CD8-positive, alpha-beta memory T cell (primary cell): ENCODE measurements at places on chromosomes 16 and 17. TPM values are rescaled to one million over a fixed set of nuclear protein-coding genes. Genes with fewer than 3 reads are reported as not detected.

Gene TERB1
- polyA plus RNA-seq, result not detected

Gene PRSS27
- not detected for polyA plus RNA-seq

Gene RPH3AL
- 3.7 TPM for polyA plus RNA-seq

Gene KRTAP4-9
- polyA plus RNA-seq, result not detected

Gene CLEC10A
- not detected for polyA plus RNA-seq

Gene HOXB3
- 0.10 TPM for polyA plus RNA-seq

GRCh38 chr16:15897834-15898254 is 9.4 kb upstream of the CEP20 start:
- H3K27me3 ChIP-seq, result no peaks in the 10 kb centered on the region
- no peak overlapping the region for H3K4me3 ChIP-seq
- no peak for DNase-seq
- H3K27ac ChIP-seq, result no peak overlapping the region

GRCh38 chr17:73508057-73508930 is 136.0 kb downstream of the SDK2 start:
- H3K36me3 ChIP-seq, result no peaks in the 10 kb centered on the region
- H3K27me3 ChIP-seq, result no peaks in the 10 kb centered on the region
- H3K4me3 ChIP-seq, result no peak overlapping the region

DNA sequence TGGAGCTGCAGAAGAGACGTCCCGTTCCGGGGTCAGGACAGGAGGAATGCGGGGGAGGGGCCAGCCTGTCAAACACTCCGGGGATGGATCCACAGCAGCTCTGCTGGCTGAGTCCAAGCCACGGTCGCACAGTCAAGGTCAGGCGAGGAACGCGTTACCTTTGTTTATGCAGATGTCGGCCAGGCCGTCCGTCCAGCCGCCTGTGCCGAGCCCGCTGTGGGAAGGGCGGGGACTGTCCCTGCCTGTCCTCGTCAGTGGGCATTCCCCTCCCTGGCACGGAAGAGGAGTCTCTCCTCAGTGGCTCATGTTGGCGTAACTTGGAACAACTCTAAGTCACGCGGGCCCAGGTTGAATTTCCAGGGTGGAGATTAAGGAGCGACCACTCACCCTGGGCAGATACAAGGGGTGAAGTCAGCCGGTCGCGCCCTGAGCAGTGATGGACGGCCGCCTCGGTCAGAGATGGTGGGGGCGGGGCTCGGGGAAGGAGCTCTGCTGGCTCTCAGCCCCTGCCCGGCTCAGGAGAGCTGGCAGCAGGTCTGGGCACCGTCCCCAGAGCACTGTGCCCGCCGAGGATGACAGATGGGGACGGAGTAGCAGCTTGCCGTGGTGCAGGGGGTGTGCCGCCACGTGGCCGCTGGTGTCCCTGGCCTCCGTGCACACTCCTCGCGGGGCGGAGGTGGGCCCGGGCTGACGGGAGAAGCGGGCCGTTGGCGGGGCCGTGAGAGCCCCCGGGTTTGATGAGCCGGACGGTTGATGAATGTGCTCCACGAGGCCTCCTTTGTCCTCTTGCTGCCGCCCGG is 7.3 kb downstream of the CACNA1H start:
- H3K27ac ChIP-seq, result no peak overlapping the region
- no peaks in the 10 kb centered on the region for H3K4me1 ChIP-seq
- no peak overlapping the region for H3K4me3 ChIP-seq
- H3K36me3 ChIP-seq, result no peaks in the 10 kb centered on the region
- DNase-seq, result no peak

GRCh38 chr17:62787366-62787765 is 20.7 kb downstream of the MARCHF10 start:
- H3K4me3 ChIP-seq, result no peak overlapping the region
- H3K36me3 ChIP-seq, result no peaks in the 10 kb centered on the region
- no peaks in the 10 kb centered on the region for H3K4me1 ChIP-seq
- no peak for DNase-seq
- no peaks in the 10 kb centered on the region for H3K27me3 ChIP-seq
- no peak overlapping the region for H3K27ac ChIP-seq

GRCh38 chr17:6313835-6314234 is 121.1 kb downstream of the AIPL1 start:
- no peaks in the 10 kb centered on the region for H3K4me1 ChIP-seq
- H3K27me3 ChIP-seq, result peaks cover 3% of the 10 kb centered on the region
- H3K4me3 ChIP-seq, result no peak overlapping the region
- H3K36me3 ChIP-seq, result no peaks in the 10 kb centered on the region
- DNase-seq, result no peak

GRCh38 chr16:53511403-53512280 is 8.6 kb upstream of the AKTIP start:
- H3K27ac ChIP-seq, result no peak overlapping the region
- no peaks in the 10 kb centered on the region for H3K27me3 ChIP-seq
- H3K4me3 ChIP-seq, result no peak overlapping the region
- H3K4me1 ChIP-seq, result peaks cover 23% of the 10 kb centered on the region
- H3K36me3 ChIP-seq, result no peaks in the 10 kb centered on the region
- DNase-seq, result no peak

GRCh38 chr17:79666111-79666510 is 55.3 kb upstream of the RBFOX3 start:
- peaks cover 5% of the 10 kb centered on the region for H3K27me3 ChIP-seq
- no peaks in the 10 kb centered on the region for H3K36me3 ChIP-seq
- H3K4me1 ChIP-seq, result no peaks in the 10 kb centered on the region
- H3K4me3 ChIP-seq, result no peak overlapping the region
- H3K27ac ChIP-seq, result no peak overlapping the region

DNA sequence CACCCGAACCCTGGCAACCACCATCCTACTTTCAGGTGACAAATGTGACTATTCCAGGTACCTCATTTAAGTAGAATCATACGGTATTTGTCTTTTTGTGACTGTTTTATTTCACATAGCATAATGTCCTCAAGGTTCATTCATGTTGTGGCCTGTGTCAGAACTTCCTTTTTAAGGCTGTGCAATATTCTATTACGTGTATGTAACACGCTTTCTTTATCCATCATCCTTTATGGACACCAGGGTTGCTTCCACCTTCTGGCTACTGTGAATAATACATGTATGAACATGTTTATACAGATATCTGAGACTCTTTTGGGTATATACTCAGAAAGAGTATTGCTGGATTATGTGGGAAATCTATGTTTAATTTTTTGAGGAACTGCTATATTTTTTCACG is 28.7 kb upstream of the RSL1D1 start:
- no peak overlapping the region for H3K27ac ChIP-seq
- peaks cover 51% of the 10 kb centered on the region for H3K36me3 ChIP-seq
- H3K4me1 ChIP-seq, result no peaks in the 10 kb centered on the region
- H3K4me3 ChIP-seq, result no peak overlapping the region
- DNase-seq, result no peak
- no peaks in the 10 kb centered on the region for H3K27me3 ChIP-seq

DNA sequence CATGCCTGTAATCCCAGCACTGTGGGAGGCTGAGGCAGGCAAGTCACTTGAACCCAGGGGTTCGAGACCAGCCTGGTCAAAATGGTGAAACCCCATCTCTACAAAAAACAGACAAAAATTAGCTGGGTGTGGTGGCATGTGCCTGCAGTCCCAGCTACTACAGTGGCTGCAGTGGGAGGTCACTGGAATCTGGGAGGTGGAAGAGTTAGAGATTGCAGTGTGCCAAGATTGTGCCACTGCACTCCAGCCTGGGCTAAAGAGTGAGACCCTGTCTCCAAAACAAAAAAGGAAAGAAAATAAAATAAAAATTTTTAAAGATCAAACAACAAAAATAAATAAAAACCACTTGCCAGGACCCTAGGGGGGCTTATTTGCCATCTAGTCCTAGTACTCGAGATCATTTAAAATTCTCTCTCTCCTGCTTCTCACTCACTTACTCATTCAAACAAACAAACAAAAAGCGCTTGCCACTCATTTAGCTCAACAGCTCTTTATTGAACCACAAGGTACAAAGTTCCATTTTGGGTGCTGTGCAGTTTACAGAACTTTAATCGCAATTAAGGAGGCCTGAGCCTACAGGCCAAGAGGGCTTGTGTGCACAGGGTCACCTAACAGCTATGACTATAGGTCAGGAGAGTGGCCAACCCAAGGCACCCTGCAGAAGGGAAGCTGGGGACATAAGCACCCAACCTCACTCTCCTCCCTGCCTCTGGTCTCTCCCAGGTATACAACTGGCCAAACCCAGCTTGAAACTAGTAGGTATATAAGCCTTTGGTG is 4.4 kb downstream of the CHD9NB start:
- H3K4me1 ChIP-seq, result no peaks in the 10 kb centered on the region
- no peaks in the 10 kb centered on the region for H3K27me3 ChIP-seq
- no peak overlapping the region for H3K4me3 ChIP-seq
- no peak for DNase-seq
- H3K36me3 ChIP-seq, result no peaks in the 10 kb centered on the region

DNA sequence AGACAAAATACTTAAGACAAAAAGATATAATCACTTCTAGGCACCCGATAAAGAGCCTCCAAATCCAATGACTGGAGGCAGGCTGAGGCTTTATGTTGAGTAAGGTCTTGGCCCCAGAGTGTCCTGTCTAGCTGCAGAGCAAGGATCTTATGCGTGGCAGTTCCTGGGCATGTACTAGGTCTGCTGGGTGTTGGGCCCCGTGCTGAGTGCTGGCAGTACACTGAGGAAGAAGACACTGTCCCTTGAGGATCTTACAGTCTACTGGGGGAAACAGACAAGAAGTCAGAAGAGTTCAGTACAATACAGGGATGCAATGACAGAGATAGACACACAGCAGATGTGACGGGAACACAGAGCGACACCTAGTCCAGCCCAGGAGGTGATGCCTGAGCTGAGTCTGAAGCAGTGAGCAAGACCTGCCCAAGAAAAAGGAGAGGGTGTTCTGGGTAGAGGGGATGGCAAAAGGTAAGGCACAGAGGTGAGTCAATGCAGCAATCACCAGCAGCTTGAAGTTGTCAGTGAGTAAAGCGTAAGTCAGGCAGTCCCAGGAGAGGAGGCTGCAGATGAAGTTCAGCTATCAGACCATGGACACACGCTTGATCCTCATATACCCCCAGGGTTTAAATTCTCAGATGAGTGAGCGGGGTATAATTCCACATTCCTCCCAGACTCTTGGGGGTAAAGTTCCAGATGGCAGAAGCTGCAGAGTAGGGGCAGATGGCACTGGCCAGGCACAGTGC is 18.1 kb downstream of the MAP3K14 start:
- DNase-seq, result no peak
- peaks cover 42% of the 10 kb centered on the region for H3K4me1 ChIP-seq
- no peaks in the 10 kb centered on the region for H3K27me3 ChIP-seq

- H3K36me3 ChIP-seq, result no peaks in the 10 kb centered on the region
- no peak overlapping the region for H3K4me3 ChIP-seq
- H3K4me1 ChIP-seq, result peaks cover 25% of the 10 kb centered on the region
- H3K27ac ChIP-seq, result no peak overlapping the region
- no peak for DNase-seq
Observed at GRCh38 chr16:71885261-71885650, 1.3 kb upstream of the ZNF821 start.

- H3K27ac ChIP-seq, result no peak overlapping the region
- no peak overlapping the region for H3K4me3 ChIP-seq
- H3K36me3 ChIP-seq, result no peaks in the 10 kb centered on the region
- H3K27me3 ChIP-seq, result no peaks in the 10 kb centered on the region
- DNase-seq, result no peak
Observed at GRCh38 chr17:63066158-63066813, 100.3 kb downstream of the TANC2 start.
